ENCODE measurements at places on chromosomes 7 and 10.

GRCh38 chr7:101116898-101117297 lies 10.0 kb upstream of the SERPINE1 start:
- DNase-seq = no peak

- no peak for DNase-seq
These were observed 40.2 kb downstream of the COA1 start for GRCh38 chr7:43689115-43689514.

- no peak for DNase-seq
These were observed 158.0 kb downstream of the C7orf25 start for GRCh38 chr7:42753811-42754363.

DNA sequence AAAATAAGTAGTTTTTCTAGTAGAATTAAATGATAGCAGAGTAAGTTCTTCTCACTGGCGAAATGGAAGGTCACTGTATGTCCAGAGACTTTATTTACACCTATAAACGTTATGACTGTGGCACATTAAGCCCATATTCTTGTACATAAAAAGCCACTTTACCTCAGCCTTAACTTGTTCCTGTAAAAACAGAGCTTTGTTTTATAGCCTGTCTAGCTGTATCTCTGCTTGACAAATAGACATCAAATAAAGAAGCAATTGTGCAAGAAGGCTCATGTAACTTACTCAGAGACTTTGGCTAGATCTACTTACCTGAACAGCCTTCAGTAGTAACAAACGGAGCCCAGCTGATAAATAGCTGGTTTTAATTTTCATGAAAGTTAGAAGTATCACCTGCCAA lies 324.1 kb upstream of the BMPER start:
- no peak for DNase-seq

GRCh38 chr7:13092708-13093005 lies 405.2 kb downstream of the ARL4A start:
- no peak for DNase-seq

DNA sequence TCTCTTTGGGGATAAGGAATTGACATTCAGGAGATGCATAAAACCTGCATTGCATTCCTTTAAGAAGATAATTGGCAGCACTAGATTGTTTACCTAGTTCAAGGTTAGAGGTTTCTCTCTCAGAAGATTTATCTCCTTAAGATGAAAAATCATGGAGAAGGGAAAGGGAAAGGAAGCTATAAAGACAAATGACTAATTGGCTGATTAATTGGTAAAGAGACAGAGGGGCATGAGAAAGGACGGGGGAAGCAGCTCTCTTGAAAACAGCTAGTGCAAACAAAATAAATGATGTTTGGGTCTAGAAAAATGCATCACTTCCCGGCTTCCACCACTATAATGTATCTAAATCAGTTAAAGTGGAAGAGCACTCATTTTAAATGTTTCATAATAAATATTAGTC lies 941.2 kb downstream of the XPNPEP1 start:
- DNase-seq = no peak

DNA sequence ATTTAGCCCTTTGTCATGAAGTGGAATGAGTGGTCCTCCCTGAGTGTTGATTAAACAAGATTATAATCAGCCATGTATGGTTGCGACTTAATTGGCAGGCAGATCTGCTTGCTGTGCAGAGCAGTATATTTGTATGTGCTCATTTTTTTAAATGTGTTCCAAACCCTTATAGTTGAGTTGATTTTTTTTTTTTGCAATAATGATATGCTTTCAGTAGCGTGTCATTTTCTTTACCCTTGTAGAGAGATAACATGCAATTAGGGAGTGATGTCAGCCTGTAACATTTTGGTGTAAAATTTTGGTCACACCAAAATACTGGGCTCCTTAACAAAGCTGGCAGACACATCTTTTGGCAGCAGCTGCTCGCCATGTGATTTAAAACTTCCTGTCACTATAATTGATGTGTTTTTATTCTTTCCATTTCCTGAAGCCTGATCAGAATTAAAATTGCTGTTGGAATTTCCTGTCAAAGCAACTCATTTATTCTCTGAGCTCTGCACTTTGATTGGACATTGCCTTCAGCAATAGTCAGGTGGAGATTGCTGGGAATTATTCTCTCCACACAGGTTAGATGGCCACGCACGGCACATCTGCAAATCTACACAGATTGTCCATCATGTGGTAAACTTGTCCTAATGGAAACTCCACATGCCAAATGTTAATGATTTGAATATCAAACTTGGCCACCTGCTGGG lies 125.3 kb downstream of the DYNC1I1 start:
- no peak for DNase-seq

GRCh38 chr7:80511964-80512363 lies at the start of gene GNAT3:
TSS of gene GNAT3 (minus strand) at chr7:80512064. CDS start at chr7:80511926, 138 bp downstream.
- no peak for DNase-seq

GRCh38 chr7:52719677-52720076 lies 315.8 kb upstream of the POM121L12 start:
- no peak for DNase-seq

GRCh38 chr7:157875230-157876179 lies 538.7 kb downstream of the DNAJB6 start:
- peak; percentile 51 for DNase-seq

DNA sequence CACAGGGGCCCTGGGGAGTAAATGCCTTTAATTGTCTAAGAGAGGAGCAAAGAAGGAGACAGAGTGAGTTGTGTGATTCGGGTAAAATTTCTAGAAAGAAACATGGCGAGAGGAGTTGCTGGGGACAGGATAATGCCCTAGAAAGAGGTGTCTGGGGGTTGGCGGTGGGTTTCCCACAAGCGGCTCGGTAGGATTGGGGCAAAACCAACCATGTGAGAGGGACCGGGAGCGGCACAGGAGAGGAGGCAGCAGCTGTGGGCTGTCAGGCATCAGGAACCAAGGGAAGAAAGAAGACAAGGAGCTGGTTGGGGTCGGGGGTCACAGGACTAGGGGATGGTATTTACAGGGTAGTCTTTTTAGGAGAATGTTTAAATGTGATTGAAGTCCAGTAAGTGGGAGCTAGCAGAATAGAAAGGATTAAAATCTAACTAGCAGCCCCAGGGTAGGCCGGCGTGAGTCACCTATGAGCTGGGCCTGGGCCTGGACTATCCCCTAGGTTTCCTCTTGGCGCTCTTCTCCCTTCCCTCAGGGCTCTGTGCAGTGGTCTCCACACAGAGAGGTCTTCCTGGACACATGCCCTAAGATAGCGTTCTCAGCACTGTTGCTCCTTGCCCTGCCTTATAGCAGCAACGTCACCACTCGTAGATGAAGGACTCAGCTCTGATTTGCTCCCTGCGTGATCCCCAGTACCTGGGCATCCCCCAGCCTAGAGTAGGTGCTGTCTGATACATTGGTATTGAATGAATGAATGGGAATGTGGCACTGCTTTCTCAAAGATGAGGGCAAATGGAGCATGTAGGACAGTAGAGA lies 32.6 kb downstream of the IKZF1 start:
- no peak for DNase-seq

GRCh38 chr10:102648889-102649796 lies 4.9 kb downstream of the TRIM8 start:
- DNase-seq = no peak

- DNase-seq = no peak
These were observed 7.5 kb downstream of the SPACDR start for GRCh38 chr7:100456562-100456961.

DNA sequence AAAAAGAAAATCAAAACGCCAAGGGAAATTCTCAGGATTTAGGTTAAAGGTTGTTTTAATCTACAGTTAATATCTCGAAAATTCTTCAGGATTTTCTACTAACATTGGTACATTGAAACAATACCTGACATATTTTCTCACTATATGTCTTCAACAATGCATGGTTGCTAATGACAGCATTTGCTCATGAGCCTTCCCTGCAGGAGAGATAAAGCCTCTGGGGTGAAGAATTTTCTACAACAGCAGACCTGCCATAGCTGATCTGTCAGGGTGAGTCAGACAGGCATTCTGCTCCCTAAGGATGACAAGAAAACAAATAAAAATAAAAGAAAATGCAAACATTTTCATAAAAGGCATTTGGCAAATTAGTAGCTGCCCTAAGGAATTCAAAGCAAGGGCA lies 11.7 kb upstream of the GPR37 start:
- DNase-seq = no peak

GRCh38 chr10:26931223-26931622 lies 70.5 kb upstream of the ABI1 start:
- DNase-seq = peak; percentile 36

GRCh38 chr7:30116771-30117170 lies 18.0 kb upstream of the MTURN start:
- DNase-seq = no peak

GRCh38 chr7:108613147-108613948 lies 43.7 kb downstream of the DNAJB9 start:
- no peak for DNase-seq

- DNase-seq = no peak
These were observed 74.9 kb downstream of the ADRA2A start for GRCh38 chr10:111151595-111152307.

DNA sequence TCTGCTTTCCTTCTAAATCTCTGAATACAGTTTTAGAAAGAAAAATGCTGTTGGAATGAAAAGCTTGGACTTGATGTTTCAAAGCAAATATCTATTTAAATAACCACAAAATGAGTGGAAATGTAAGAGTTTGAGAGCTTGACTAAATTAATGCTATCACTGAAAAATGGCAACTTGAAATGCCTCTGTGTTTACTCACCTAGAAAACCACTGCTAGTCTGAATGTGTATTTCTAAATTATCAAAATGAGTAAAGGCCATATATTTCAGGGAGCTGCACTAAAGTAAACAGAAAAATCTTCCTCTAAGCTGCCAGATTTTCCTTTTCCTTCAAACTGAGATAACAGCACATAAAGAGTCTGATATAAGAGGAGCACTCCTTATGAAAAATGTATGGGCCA lies 87.9 kb downstream of the DPY19L1 start:
- no peak for DNase-seq

- DNase-seq = no peak
These were observed 675.6 kb downstream of the MAGI2 start for GRCh38 chr7:78777829-78778228.

- no peak for DNase-seq
These were observed 6.4 kb upstream of the TNRC18 start for GRCh38 chr7:5429857-5430611.

DNA sequence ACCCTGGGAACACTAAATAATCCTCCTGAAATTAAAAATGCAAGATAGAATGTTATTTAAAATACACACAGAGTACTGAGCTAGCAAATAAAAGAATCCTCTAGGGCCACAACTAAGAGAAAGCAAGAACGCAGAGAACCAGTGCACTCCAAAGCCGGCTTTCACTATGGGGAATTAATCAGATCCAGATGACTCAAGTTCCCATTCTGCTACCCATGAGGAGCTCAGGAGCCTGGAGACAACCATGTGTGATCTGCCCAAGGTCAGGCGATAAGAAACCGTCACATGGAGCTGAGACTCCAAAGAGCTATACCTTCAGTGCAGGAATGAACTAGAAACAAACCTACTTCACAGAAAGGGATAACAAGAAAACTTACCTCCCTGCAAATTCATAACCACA lies 19.5 kb upstream of the CYREN start:
- no peak for DNase-seq

- DNase-seq = peak; percentile 39
These were observed 1.5 kb downstream of the KMT2E start for GRCh38 chr7:105015390-105015965.

GRCh38 chr7:50742401-50742800 lies 40.3 kb downstream of the GRB10 start:
- no peak for DNase-seq

Data from left cardiac atrium (tissue), 4 donors.